Globus pallidus (tissue), 1 donor: ENCODE measurements at places on chromosomes 4 and X.

DNA sequence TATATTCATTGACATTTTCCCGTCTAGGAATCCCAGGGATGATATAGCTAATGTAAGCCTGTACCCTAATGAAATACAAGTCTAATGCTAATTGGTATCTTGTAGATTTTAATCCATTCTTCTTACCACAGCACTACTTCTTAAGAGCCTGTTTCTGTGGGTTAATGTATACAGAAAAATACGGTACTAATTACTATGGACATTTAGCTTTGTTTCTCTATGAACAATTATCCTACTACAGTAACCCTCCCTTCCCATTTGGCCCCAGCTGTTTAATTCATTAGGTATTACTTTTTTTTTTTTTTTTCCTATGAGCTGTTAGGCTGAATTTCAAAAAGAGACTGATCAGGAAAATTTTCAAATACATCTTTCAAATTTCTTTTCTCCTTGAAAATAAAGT is 245.1 kb upstream of the SLC7A11 start:
- no peak for DNase-seq

DNA sequence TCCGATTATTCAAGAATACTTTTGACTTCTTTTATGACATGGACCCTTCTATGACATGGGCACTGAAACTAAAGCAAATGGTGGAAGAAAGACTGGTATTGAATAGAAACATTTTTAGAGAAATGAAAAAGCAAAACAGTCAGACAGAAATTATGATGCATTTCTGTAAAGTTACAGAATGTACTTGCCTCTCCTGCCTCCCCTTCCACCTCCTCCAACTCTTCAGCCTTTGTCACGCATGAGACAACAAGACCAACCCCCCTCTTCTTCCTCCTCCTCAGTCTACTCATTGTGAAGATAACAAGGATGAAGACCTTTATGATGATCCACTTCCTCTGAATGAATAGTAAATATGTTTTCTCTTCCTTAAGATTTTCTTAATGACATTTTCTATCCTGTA is 46.3 kb upstream of the HUWE1 start:
- no peak for DNase-seq

DNA sequence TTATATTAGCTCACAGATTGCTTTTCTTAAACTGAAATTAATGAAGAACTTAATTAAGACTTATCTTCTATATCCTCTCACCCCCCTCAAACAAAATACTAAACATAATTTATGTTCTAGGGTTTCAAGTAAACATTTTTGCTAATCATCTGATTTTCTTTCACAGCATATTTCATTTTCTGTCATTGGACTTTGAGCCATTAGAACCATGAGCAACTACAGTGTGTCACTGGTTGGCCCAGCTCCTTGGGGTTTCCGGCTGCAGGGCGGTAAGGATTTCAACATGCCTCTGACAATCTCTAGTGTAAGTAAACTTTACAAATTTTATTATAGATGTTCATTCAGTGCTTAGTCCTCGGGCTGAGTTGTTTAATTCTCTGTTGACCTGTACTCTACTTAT is 3.3 kb downstream of the PDLIM5 start:
- peak; percentile 26 for DNase-seq

- DNase-seq, result no peak
These were observed 71.6 kb downstream of the PPARGC1A start for GRCh38 chr4:23818097-23818885.

GRCh38 chrX:23898412-23898959 is 9.3 kb downstream of the APOO start:
- DNase-seq, result no peak

GRCh38 chr4:181647396-181648147 is 595.6 kb upstream of the TENM3 start:
- no peak for DNase-seq
